ENCODE measurements at places on chromosomes 16 and 17.

DNA sequence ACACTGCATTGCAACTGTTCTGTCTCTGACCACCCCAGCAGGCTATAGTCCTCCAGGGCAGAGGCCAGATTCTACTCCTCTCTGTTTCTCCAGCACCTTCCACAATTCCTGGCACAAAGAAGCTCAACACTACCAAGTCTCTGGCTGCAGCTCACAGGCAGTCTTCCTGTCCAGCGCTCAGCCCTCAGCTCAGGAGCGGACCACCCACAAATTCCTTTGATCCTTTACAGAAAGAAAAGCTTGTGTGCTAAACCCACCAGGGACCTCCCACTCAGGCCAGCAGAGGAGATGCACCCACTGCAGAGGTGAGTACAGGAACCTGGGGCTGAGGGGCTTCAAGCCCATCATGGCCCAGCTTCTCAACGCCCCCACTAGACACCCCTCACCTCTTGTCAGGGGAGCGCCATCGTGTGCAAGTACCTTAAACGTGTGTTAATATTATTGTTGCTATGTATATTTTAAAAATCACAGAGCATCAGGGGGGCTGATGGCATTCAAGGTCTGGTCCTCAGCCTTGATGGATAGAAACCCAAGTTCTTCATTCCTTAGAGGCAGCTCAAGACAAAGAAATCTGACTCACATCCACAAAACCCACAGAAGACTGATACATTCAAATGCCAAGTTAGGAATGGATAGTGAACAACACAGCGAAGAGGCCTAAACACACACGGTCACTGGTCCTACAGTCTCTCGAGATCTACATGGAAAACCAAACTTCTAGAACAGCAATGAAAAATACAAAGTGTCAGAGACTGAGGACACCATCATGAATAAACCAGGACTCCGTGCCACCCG, 8.4 kb downstream of the HSDL1 start:
- DNase-seq = peak; percentile 33

GRCh38 chr17:6546069-6546718, 10.2 kb downstream of the PITPNM3 start:
- DNase-seq = peak; percentile 69

DNA sequence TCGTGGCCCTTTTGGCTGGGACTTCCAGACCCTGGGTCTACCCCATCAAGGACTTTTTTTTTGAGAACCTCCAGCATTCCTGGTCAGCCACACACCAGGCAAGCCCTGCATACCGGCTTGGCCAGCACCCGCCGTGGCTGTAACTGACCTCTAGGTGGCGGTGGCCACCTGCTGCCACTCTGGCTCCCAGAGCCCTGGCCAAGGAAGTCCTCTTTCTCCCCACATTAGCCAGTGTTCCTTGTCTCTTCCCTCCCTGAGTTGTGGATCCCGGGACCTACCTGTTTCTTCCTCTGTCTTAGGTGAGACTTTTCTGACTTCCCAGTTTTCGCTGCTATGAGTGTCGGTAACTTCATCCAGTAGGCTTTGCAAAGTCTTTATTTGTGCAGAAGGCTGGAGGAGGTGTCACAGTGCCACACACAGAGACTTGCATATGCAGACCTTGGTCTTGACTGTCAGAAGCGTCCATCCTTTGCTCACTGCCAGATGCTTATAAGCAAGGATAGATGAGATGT, 348.3 kb downstream of the CPPED1 start:
- DNase-seq = peak; percentile 62

DNA sequence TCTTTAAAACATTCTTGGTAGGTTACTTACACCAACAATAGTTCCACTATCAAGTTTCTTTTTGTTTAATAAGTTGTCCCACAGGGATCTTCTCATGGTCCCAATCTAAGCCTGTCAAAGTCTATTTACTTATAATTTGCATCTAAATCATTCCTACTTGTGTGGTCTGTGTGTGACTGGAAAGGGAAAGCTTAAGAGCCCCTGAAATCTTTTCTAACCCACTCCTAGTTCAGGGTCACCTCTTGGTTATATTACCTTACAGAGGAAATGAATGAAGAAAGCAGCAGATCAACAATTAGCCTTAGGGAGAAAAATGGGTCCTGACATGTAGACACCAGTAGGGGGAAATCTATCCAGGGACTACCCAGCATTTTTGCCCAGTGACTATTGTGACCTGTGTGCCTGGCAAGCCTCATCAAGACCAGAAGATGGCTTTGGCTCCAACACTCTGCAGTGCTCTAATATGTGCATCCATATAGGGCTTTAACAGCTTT, 110.4 kb upstream of the HAS3 start:
- peak; percentile 40 for DNase-seq

- DNase-seq = no peak
Observed at GRCh38 chr16:66495440-66495839, 54.5 kb downstream of the TK2 start.

- no peak for DNase-seq
Observed at GRCh38 chr16:72243621-72244020, 71.7 kb upstream of the PMFBP1 start.

- peak; percentile 10 for DNase-seq
Observed at GRCh38 chr17:8062435-8062806, 23.6 kb downstream of the ALOX15B start.

GRCh38 chr16:88170528-88170991, 212.2 kb upstream of the ZNF469 start:
- DNase-seq = no peak

DNA sequence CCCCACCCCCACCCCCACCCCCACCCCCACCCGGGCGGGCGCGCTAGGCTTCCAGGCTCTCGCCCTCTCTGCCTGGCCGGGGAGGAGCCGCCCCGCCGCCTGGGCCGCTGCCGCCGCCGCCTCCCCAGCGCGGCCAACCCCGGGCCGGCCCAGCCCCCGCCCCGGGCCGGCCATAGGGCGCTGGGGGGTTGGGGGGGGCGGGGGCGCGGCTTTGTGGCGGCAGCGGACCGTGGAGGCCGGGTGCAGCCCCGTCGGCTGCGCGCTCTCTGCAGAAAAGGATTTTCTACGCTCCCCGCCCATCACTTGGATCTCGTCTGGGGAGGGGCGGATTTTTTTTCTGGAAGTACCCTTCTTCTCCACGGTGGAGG, 230.9 kb downstream of the MRTFB start:
- DNase-seq = peak; percentile 78

DNA sequence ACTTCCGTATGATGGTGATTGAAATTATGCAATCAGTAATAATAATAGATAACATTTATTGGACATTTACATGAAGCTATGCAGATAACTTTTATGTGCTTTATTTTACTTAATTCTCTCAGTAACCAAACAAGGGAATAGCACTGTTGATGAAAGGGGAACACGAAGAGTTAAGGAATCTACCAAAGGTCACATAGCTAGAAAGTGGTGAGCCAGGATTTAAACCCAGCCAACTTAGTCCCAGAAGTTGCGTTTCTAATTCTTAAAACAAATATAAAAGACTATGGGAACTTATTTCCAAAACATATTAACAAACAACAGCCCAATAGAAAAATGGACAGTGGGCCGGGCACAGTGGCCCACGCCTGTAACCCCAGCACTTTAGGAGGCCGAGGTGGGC, 9.7 kb downstream of the SPNS3 start:
- no peak for DNase-seq

DNA sequence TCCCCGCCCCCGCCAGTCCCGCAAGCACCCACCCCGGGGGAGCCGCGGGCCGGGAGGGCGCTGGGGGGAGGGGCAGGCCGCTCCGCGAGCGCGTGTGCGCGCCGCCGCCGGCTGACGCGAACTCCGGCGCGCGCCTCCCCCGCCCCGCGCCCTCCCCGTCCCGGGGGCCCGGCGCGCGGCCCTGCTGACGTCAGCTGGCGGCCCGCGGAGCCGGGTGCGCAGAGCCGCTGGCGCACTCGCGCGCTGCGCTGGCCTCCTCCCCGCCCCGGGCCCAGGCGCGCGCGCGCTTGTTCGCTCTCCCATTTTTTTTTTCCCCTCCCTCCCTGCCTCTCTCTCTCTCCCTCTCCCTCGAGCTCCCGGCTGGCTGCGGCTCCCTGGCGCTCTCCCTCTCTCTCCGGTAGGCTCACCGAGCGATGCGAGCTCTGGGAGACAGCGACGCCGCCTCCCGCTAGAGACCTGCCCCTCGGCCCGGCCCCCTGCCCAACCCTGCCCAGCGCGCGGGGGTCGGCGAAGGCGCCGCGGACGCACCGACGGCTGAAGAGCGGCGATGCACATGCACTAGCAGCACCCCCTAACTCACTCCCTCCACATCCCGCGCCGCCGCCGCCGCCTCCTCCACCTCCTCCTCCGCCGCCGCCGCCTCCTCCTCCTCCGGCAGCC, at the start of gene GNAO1:
GNAO1 (plus strand) TSS at position 334 of the 660 bp plus-strand sequence. CDS start 747 bp downstream, outside the sequence.
- DNase-seq = peak; percentile 54

GRCh38 chr16:50462793-50463507, 85.2 kb upstream of the NKD1 start:
- DNase-seq = no peak

- DNase-seq = no peak
Observed at GRCh38 chr17:59464246-59464645, 101.2 kb upstream of the DHX40 start.

GRCh38 chr17:46199379-46199778, 6.2 kb upstream of the KANSL1 start:
- peak; percentile 45 for DNase-seq
